ENCODE measurements at places on chromosomes 16 and 17. TPM values are rescaled to one million over a fixed set of nuclear protein-coding genes. Genes with fewer than 3 reads are reported as not detected.

Gene FAM171A2
- total RNA-seq = 12.0 TPM

Gene ZNF624
- 5.7 TPM for total RNA-seq

Gene KRTAP4-1
- total RNA-seq = not detected

Gene GUCY2D
- not detected for total RNA-seq

Gene ZNF469
- 6.3 TPM for total RNA-seq

Gene ZKSCAN2
- total RNA-seq = 4.8 TPM

Gene ARL5C
- not detected for total RNA-seq

Gene HIGD1B
- not detected for total RNA-seq

Gene MAPT
- 0.51 TPM for total RNA-seq

Gene C16orf54
- not detected for total RNA-seq

Gene NPIPB12
- total RNA-seq = 73.5 TPM

Gene SLC2A4
- total RNA-seq = not detected

Gene VMP1
- 270 TPM for total RNA-seq

Gene G6PC1
- not detected for total RNA-seq

Gene CD79B
- total RNA-seq = 2.1 TPM

Gene TRAF4
- 81.9 TPM for total RNA-seq

Gene CIAPIN1
- 77.9 TPM for total RNA-seq

Gene SYT17
- 1.9 TPM for total RNA-seq

Gene GRB7
- not detected for total RNA-seq

Gene NLGN2
- total RNA-seq = 29.2 TPM

Gene TP53TG3B
- not detected for total RNA-seq

Gene PYY
- not detected for total RNA-seq

Gene PABPN1L
- total RNA-seq = not detected

Gene TMEM100
- total RNA-seq = not detected

Gene CARD14
- not detected for total RNA-seq

Gene PIK3R5
- total RNA-seq = not detected

Gene PIPOX
- total RNA-seq = 2.2 TPM

Gene SOX9
- total RNA-seq = not detected

Gene CDH11
- total RNA-seq = 14.9 TPM

Gene GNAO1
- not detected for total RNA-seq

Gene WDR59
- total RNA-seq = 62.2 TPM

Gene KRTAP3-1
- total RNA-seq = not detected

Gene PIRT
- total RNA-seq = not detected

Gene FOXL1
- total RNA-seq = 4.2 TPM

Gene TUBB3
- 164 TPM for total RNA-seq

Gene CASKIN1
- total RNA-seq = 0.58 TPM

Gene CCL5
- not detected for total RNA-seq

Gene MLX
- total RNA-seq = 40.9 TPM

Gene TMEM238L
- total RNA-seq = not detected

Gene CCR7
- total RNA-seq = not detected

All from endothelial cell of umbilical vein (primary cell).